ENCODE measurements at places on chromosomes 1 and 21.

- DNase-seq: no peak
Measured at GRCh38 chr1:22140694-22141093, 2.2 kb downstream of the WNT4 start.

DNA sequence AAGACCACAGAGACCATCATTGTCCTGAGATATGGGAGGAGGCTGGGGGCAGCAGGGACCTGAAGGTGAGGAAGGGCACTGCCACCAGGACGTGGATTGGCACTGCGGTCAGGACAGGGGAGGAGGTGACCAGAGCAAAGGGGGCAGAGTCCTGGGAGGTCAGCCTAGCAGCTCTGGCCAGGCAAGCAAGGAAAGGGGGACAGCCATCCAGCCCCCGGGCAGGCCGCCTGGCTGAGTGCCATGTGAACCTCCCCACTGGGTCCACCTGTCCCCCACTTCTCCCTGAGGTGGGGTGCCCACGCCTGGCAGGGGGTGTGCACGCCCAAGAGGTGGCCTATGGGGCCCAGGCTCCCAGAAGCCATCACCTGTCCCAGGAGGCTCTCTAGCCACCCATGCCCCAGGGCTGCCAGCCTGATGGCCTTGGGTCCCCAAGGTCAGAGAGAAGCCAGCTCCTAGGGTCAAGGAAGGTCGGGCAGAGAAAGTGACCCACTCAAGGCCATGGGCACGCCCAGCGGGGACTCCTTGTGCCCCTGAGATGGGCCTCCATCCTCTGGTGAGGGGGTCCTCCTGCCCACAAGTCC lies 17.6 kb upstream of the PTTG1IP start:
- no peak for DNase-seq

DNA sequence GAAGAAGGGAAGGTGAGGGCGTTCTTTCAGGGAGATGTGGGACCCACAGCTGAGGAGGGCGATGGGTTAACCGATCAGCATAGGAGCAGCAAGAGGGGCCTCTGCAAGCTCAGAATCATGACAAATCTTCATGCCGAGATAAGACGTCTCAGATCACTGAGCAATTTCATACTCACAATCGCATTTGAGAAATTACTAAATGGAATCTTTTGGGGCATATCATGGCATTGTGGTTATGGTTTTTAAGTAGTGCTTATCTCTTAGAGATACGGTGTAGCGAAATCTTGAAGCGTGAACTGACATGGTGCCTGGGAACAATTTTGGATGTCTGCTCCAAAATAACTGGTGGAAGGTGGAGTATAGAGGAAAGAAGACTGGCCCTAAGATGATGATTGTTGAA lies 6.2 kb downstream of the TNNT2 start:
- no peak for DNase-seq

DNA sequence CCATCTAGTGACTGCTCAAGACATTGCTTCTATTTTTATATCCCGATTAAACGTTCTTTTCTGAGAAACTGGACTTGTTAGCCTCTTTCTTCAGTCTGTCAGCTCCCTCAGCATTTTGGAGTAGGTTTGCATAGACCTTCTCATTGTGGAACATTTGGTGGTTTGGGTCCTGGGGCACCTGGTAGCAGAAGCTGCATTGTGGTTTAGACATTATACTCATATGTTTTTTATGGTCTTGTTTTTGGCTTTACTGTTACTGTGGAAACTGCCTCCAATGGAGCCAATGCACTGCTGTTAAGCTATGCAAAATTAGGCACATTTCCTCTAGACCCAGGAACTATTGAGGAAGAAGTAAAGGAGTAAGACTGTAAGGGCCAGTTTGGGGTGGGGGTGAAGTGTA lies 36.7 kb upstream of the LRRC8B start:
- DNase-seq: no peak

- no peak for DNase-seq
Measured at GRCh38 chr1:214296860-214297745, 16.1 kb downstream of the SMYD2 start.

Data from activated T-cell treated with anti-CD3 and anti-CD28 coated beads for 4 hours (primary cell).